ENCODE measurements at places on chromosomes 11 and 22.
A peak's percentile ranks its signal among the peaks of the same experiment; 100 is the strongest.

- DNase-seq: no peak
Observed at GRCh38 chr11:124727474-124727873, 12.3 kb upstream of the NRGN start.

DNA sequence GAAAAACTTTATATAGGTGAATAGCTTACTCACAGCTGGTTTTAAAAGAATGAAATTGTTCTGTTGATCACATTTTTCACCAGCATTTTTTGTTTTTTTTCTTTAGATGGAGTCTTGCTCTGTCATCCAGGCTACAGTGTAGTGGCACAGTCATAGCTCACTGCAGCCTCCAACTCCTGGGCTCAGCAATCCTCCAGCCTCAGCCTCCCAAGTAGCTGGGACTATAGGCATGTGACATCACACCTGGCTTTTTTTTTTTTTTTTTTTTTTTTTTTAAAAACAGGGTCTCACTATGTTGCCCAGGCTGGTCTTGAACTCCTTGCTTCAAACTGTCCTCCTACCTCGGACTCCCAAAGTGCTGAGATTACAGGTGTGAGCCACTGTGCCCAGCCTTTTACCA lies 3.6 kb downstream of the PACS1 start:
- DNase-seq: no peak

- DNase-seq: no peak
Observed at GRCh38 chr11:35390737-35391682, 28.3 kb downstream of the SLC1A2 start.

GRCh38 chr22:46762238-46763050 lies at the start of gene TBC1D22A:
TBC1D22A (plus strand) TSS chr22:46762650; CDS start chr22:46762787, 137 bp downstream.
- DNase-seq: peak; percentile 96

- DNase-seq: no peak
Observed at GRCh38 chr22:38257650-38258250, 15.1 kb downstream of the TMEM184B start.

- no peak for DNase-seq
Observed at GRCh38 chr11:36436064-36436463, 74.0 kb downstream of the TRAF6 start.

DNA sequence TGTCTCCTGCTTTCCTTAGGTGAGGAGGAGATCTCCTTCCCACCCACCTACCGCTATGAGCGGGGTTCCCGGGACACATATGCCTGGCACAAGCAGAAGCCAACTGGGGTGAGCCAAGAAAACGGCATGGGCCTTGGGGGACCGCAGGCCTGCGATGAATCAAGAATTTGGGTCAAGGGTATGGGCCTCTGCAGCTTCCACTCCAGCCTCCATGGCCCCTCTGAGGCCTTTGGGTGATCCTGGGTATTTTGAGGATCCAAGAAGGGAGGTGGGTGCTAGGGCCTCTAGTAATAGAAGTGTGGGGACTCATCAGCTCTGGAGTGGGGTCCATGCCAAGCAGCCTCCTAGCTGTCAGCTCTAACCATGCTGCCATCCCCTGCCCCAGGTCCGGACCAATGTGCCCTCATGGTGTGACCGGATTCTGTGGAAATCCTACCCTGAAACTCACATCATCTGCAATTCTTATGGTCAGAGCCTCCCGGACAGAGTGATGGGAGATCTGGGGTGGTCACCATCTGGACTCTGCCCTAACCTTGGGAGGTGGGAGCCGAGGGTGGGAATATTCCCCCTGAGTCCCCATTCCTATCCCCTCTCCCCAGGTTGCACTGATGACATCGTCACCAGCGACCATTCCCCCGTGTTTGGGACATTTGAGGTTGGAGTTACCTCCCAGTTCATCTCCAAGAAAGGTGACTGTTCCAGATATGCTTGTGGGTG lies 8.6 kb downstream of the INPPL1 start:
- peak; percentile 51 for DNase-seq

- DNase-seq: no peak
Observed at GRCh38 chr22:17872471-17872870, 98.2 kb upstream of the BID start.

DNA sequence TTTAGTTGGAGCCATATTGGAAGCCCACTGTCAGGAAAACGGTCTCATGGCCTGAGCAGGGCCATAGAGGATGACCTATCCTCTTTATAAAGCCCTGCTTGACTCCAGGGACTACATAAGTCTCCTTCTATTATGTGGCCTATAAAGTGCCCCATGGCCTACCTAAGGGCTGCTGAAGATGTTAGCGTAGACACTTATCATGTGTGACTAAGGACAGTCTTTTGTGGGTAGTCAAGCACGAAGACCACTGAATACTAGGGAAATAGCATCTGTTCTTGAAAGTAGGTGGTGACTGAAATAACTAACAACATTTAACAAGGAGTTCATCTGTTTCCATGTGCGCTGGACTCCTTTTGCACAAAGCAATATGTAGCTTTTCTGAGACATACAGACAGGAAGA lies 117.1 kb downstream of the SWAP70 start:
- no peak for DNase-seq

GRCh38 chr11:134949121-134950090 lies 537.4 kb upstream of the B3GAT1 start:
- peak; percentile 73 for DNase-seq
